ENCODE measurements at places on chromosomes 11 and 22.

DNA sequence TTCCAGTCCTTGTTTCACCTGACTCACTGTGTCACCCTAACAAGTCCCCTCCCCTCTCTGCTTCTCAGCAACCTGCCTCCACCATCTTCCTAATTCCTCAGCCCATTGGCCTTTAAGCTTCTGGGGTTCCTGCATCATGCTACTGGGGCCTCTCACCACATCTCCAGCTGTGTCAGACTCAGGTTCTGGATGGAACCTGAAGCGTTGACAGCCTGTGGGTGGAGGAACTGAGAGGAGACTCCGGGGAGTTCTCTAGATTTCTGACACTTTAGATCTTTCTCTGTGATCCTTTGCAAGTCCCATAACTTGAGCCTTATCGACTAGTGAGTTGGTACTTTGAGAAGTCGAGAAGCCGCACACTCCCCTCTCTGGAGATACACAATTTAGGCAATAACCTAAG is 11.6 kb upstream of the SLC5A1 start:
- DNase-seq: no peak

DNA sequence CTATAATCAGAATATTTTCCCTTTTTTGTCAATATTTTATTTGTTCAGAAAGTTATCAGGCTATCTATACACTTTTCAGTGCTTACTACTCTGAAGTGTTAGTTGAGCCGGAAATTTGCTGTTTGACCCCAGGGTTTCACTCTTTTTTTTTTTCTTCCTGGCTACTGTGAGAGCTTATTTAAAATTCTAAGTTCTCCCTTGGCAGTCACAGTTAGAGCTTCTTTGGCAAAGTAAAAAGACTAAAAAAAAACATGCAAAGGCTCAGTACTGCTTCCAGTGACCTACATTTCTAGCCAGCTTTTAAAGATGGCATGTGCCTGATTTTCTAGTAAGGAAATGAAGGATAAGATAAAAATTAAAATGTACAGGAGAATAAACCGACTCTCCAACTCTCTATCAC is 48.4 kb downstream of the ELP4 start:
- no peak for DNase-seq

- no peak for DNase-seq
These were observed 20.9 kb upstream of the NNMT start for GRCh38 chr11:114275280-114275679.

GRCh38 chr11:78791964-78792363 is 217.3 kb upstream of the NARS2 start:
- no peak for DNase-seq

DNA sequence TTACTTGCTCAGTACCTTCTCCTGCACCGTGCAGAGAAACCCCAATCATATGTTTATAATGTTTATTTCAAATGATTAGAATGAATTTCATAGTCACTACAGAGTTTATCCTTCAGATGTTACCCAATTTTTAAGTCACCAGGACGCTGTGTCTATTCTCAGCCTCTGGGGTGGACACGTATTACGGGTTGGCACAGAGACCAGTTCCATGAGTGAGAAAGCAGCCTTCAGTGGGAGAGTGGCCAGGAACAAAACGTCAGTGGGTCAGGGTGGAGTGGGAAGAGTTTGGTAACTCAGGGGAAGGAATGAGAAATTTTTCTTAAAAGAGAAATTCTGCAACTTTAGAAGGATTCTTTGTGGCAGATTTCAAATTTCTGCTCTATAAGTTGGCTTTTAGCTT is 77.1 kb upstream of the MTMR2 start:
- peak; percentile 96 for DNase-seq

DNA sequence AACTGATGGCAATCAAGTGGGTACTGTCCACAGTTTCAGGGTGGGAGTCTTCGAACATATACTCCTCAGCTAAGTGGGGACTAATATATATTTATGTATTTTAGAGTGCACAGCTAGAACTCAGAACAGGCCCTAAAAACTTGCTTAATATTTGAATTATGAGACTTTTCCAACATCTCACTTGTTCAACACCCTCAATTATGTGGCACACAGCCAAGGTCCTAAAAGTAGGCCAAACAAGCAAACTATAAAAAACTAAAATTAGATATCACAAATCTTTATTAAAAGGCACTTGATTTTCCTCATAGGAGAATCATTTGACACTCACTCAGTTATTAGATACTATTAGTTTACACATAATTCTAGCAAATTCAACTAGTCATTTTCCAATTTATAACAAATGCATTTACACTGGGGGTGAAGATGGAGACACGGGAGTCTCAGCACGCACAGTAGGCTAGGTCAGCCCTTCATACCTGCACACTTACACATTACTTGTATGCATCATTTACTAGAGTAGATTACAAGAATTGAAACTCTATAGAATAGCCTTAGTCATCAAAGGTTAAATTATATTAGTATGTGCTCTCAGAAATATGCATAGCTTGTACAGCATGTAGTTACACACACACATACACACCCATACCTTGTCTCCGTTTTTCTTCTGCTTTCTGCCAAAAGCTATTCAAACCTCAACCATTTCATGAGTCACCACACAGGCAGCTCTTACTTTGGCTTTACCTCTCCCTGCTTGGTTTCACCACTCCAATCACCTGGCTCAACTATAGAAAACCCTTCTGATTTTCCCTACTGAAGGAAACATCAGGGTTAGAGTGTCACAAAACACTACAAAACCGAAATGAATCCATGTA is 171.5 kb downstream of the SBF2 start:
- DNase-seq: peak; percentile 49

DNA sequence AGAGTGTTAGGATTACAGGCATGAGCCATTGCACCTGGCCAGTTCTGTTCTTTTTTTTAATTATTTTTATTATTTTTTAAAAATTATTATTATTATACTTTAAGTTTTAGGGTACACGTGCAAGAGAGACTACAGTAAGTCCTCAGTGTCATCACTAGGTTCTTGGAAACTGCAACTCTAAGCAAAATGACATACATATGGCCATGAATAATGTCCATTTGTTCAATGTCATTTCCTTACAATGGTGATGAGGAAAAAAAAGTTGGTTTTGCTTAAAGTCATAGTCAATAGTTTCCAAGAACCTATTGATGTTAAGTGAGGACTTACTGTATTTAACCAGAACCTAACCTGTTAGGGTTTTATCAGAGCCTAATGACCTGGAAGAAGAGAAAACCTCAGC is 29.4 kb upstream of the TOP3B start:
- no peak for DNase-seq

- DNase-seq: no peak
These were observed 9.3 kb downstream of the IL10RA start for GRCh38 chr11:117995472-117995871.

DNA sequence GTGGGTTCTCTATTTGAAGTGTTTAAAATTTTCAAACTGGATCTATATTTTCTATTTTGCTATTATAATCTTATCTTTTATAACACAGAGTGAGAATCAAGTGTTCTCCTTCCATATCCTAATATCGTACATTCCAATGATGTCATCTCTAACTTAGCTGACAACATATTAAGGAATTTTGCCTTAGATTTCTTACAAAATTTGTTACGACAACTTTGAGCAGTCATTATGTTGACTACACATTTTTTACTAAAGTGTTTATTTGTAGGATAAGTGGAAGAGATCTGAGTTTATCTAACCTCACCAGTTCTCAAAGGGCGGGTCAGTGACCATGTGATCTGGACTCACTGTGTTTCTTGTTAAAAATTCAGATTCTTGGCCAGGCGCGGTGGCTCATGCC is 12.7 kb downstream of the BTG4 start:
- no peak for DNase-seq

DNA sequence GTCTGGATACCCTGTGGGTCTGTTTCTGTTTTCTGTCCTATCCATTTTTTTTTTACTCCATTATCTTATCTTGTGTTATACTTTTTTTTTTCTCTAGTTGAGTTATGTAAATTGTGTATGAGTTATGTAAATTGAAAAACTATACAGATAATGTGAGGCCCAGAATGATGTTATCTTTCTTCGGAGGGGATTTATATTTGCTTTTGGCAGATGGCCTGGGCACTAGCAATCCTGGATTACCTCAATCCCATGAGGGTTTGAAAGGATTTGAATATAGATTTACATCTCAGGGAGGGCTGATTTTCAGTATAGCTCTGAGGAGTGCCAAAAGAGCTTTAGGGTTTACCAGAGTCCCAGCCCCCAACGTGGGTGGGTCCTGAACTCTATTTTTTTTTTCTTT is 71.0 kb downstream of the CSTPP1 start:
- no peak for DNase-seq

DNA sequence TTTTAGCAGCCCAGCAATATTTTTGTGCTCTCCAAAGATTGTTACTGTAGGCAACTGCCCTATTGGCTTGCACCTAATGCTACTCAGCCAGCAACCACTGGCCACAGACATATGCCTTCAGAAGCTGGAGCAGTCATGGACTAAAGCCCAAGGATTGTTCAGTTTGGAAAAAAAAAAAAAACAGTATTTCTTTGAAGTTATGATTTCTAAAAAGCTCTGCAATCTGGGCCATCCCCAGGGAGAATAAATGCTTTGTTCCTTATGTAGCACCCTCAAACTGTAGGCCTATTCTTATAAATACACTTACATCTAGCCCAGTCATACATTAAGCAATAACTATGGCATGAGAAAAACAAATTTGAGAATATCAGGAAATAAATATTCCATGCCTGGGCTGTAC is 2190.5 kb upstream of the RAG2 start:
- no peak for DNase-seq

DNA sequence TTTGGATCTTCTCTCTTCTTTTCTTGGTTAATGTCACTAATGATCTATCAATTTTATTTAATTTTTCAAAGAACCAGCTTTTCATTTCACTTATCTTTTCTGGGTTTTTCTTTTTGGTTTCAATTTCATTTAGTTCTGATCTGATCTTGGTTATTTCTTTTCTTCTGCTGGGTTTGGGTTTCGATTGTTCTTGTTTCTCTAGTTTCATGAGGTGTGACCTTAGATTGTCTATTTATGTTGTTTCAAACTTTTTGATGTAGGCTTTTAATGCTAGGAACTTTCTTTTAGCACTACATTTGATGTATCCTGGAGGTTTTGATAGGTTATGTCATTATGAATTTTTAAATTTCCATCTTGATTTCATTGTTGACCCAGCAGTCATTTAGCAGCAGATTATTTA is 142.3 kb downstream of the C11orf87 start:
- DNase-seq: no peak
